Retina (tissue), 1 donor: ENCODE measurements at places on chromosomes 13 and 19.

- peak; percentile 87 for DNase-seq
Measured at GRCh38 chr19:54179921-54180461, 7.0 kb upstream of the TMC4 start.

DNA sequence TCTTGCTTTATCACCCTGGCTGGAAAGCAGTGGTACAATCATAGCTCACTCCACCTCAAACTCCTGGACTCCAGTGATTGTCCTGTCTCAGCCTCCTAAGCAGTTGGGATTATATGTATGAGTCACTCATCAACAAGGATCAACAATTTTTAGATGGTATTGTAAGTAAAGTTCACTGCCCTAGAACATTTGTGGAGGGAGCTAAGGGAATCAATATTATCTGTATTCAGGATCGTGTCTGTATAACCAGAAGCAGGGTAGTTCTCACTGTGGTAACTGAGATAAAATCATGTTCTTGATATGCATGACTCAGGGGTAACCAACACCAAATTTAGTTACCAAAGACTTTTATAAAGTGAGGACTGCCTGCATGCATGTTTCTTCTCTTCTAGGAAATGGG is 27.0 kb downstream of the ZMYM5 start:
- no peak for DNase-seq

DNA sequence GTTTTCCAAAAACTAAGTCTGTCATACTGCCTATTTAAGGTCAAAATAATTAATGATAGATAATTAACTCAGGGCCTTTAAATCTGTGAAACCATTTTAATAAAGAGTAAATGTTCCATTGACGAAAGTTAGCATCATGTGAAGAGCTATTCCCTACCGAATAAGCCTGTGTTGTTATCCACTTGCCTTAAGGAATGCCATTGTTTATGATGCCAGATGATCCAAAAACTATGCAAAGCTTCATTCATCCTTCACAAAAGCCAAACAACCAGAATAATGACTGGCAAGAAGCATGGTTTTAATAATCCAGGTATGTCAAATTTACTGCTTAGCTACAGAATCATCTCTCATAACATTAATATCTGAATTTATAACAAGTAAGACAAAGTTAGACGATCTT is 6.5 kb upstream of the GPC6 start:
- DNase-seq, result no peak

GRCh38 chr19:48221628-48222027 is 34.1 kb downstream of the CARD8 start:
- no peak for DNase-seq
